ENCODE measurements at places on chromosomes 1 and 21. TPM values are rescaled to one million over a fixed set of nuclear protein-coding genes. Genes with fewer than 3 reads are reported as not detected.

RORC gene
- total RNA-seq: 0.33 TPM

RAB42 gene
- 0.17 TPM for total RNA-seq

RGS18 gene
- not detected for total RNA-seq

GRCh38 chr1:228838717-228839500, 103.6 kb downstream of the RHOU start:
- DNase-seq: no peak

NEK7 gene
- total RNA-seq: 89.2 TPM

HCN3 gene
- 1.3 TPM for total RNA-seq

LENEP gene
- total RNA-seq: 1.5 TPM

UBL4B gene
- not detected for total RNA-seq

Measured in mammary epithelial cell (primary cell).